CD4-positive, alpha-beta T cell treated with Interferon alpha-2 for 1 hour (primary cell): ENCODE measurements at places on chromosomes 2 and 18.

- no peak for DNase-seq
Observed at GRCh38 chr2:226408141-226408540, 391.5 kb downstream of the IRS1 start.

- DNase-seq = no peak
Observed at GRCh38 chr2:32553829-32554432, 73.9 kb upstream of the TTC27 start.

- no peak for DNase-seq
Observed at GRCh38 chr2:160254189-160254762, 54.2 kb upstream of the ITGB6 start.

- DNase-seq = no peak
Observed at GRCh38 chr2:201320701-201321100, 36.4 kb downstream of the FLACC1 start.

- no peak for DNase-seq
Observed at GRCh38 chr18:42893977-42894376, 221.5 kb downstream of the RIT2 start.

- DNase-seq = no peak
Observed at GRCh38 chr2:207422380-207422779, 107.4 kb upstream of the CREB1 start.

DNA sequence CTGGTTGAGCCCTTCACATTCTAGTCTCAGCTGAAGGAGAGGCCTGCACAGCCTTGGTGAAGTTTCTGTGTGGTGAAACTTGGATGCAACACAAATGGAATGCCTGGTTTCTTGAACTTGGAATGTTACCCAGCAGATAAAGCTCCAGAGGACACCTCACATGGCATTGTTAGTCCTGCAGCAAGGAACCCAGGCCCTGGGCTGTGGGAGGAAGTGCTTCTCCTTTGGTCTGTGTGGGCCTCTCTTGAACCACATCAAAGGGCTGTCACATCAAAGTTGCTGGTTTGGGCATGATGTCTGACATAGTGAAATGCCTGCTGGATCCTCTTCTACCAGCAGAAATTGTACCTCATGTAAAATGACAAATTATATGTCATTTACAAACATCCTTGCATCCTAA is 198.5 kb downstream of the FHOD3 start:
- DNase-seq = no peak

DNA sequence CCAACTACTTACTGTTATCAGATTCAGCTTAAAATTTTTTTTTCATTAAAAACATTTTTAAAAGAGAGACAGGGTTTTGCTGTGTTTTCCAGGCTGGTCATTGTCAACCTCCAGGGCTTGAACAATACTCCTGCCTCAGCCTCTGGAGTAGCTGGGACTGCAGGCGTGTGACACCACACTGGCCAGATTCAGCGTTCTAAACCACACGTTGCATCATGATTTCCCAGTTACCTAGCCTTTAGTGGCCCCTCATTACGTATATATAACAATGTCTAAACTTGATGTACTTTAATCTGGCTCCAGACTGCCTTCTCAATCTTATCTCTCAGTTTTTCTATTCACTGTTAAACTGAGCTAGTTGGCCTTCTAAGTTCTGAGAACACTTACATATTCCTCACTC is 89.6 kb downstream of the COMMD1 start:
- no peak for DNase-seq

- no peak for DNase-seq
Observed at GRCh38 chr2:11754700-11755015, 8.2 kb downstream of the LPIN1 start.

DNA sequence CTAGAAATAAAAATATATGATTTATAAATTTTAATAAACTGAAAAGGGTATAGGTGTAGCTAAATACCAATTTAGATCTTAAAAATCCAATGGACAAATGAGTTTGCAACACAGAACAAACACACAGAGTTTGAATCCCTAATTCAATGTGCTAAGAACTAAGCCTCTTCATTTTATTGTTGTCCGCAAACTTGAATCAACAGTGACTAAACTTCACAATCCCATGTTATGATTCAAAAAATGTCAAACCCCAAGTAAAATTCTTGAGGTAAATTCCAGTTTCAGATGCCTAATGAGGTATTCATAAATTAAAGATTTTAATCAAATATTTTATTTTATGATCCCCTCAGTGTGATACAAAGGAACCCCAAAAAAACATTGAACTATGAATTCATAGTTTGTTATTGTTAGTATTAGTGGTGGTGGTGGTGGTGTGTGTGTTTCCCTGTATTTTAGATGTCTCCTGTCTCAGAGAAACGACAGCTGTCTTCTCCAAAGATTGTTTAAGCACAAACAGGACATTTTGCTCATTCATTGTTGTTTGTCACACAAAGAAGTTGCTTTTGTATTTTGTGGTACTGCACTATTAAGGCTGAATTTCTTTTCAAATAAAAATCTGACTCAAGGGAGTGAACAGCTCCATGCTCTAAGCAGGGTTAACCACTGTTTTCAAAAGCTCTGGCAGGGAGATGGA is 259.8 kb downstream of the OSR1 start:
- DNase-seq = no peak
